ENCODE measurements at places on chromosomes 12 and 14. TPM values are rescaled to one million over a fixed set of nuclear protein-coding genes. Genes with fewer than 3 reads are reported as not detected.

DNA sequence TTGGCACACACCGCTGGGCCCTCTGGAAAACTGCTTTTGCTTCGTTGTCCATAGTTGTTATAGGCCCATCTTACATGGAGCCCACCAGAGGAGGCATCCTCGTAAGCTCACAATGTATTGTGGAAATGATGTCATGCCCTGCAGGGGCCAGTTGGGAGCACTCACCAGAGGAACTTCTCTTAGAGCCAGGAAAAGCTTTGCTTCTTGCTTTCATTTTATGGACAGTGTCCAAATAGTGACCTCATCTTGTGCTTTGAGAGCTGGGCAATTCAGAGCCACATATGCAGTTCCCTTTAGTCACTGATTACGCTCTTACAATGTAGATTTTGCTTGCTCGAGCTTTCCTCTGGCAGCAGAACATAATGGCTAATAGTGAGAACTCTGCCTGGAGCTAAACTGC, 275.6 kb downstream of the AACS start:
- no peak for DNase-seq

GRCh38 chr12:59398164-59398563, 197.7 kb upstream of the SLC16A7 start:
- DNase-seq, result no peak

DNA sequence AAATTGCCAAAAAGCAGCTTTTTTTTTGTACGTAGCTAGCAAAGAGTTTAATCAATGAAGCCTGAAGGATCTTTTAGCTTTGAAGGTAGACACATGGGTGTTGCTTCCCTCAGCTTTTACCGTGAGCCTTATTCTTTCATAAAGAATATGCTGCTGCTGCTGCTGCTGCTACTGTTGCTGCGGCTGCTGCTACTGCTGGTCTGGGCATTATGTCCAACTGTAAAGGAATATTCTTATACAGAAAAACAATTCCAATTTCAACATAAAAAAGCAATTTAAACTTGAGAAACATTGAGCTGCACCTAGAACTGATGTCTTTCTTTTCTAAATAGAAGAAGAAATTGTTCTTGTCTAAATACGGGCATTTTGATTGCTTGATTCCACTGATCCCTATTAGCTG, 38.9 kb upstream of the PPP1R12A start:
- no peak for DNase-seq

DNA sequence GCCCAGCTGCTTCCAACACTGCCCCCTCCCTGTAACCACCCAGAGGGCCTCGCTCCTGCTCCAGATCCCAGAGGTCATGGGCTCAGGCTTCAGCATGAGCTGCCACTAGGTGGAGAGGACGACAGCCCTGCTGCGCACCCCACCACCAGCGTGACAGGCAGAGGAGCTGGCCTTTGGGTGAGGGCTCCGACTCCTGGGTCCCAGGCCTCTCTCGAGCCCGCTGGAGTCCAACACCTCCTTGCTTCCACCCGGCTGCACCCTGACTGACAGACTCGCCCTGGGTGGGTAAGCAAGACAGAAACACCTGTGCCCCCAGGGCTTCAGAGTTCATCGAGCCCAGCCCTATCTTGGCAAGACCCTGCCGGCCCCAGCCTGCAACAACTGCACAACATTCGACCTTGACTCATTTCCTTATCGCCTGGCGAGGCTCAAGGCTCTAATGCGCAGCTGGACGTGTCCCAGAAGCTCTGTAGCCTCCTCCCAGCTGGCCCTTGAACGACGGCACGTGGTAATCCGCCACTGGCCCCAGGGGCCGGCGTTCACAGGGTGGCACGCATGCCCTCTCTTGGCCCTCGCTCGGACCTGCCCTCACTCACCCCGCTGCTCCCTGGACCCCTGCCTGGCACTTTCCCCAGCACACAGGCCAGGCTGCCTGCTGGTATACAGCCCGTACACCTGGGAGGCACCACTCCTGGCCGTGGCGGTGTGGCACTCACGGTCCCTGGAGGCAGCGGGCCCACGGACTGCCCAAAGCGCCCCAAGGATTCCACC, 28.0 kb downstream of the VPS37B start:
- no peak for DNase-seq

DNA sequence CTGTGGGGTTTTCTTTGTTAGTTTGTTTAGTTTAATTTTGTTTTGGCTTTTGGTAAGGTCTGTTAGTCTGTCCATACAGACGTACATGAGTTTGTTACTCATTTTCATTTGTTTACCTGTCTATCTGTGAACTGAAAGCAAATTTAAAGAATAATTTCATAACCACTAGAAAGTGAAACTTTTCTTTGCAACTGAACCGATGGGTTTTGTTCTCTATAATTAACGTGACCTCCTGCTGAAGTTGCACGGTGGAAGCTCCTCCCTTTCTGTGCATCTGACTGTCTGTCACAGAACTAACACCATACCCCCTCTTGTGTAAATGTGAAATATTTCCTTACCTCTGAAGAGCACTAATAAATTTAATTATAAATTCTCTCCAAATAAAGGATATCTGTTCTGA, 595.5 kb downstream of the GALC start:
- no peak for DNase-seq

DNA sequence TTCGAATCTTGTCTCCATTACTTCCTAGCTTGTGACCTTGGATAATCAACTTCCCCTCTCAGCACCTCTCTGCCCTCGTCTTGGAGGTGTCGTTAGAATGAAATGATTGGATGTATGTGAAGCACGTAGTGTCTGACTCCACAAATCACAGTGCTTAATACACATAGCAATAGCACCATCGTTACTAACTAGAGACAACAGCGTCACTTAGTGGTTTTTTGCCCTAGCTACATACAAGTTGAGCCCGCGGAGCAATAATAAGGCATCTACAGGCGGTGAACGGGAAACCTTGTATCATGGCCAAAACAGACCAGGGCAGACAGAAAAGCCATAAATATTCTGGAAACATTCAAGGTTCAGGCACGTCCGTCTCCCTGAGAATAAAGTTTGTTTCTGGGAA, 154.9 kb downstream of the ASCL4 start:
- no peak for DNase-seq

GRCh38 chr12:49962861-49963765, 1.4 kb downstream of the AQP5 start:
- no peak for DNase-seq

DNA sequence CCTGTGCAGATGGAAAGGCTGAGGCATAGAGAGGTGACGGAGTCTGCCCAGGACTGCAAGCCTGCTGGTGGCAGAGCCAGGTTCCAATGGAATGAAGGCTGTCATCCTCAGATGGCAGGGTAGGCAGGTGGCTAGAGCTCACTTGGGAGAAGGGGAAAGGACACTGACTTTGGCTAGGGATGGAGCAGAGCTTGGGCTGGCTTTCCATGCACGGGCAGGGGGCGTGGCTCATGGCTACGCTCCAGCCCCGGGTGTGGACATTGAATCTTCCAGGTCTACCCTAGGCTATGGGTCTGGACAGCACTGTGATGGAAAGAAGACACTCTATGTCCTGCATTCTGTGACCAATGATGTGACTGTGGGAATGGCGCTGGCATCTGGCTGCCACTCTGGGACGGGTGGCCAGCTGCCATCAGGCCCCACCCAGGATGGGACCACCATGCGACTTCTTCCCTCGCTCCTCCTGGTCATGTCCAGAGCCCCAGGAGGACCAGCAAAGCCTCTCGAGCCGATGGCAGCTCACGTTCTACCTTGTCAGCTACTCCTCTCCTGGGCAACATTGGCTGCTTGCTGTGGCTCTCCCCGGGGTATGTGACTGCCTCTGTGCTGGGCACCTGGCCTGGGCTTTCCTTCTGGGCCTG, 398.7 kb downstream of the TMEM121 start:
- no peak for DNase-seq

- DNase-seq, result no peak
Observed at GRCh38 chr12:79067977-79068376, 203.4 kb downstream of the SYT1 start.

GRCh38 chr12:11412731-11413130, 17.4 kb upstream of the PRB2 start:
- no peak for DNase-seq

- no peak for DNase-seq
Observed at GRCh38 chr12:40946612-40947194, 241.4 kb upstream of the PDZRN4 start.

DNA sequence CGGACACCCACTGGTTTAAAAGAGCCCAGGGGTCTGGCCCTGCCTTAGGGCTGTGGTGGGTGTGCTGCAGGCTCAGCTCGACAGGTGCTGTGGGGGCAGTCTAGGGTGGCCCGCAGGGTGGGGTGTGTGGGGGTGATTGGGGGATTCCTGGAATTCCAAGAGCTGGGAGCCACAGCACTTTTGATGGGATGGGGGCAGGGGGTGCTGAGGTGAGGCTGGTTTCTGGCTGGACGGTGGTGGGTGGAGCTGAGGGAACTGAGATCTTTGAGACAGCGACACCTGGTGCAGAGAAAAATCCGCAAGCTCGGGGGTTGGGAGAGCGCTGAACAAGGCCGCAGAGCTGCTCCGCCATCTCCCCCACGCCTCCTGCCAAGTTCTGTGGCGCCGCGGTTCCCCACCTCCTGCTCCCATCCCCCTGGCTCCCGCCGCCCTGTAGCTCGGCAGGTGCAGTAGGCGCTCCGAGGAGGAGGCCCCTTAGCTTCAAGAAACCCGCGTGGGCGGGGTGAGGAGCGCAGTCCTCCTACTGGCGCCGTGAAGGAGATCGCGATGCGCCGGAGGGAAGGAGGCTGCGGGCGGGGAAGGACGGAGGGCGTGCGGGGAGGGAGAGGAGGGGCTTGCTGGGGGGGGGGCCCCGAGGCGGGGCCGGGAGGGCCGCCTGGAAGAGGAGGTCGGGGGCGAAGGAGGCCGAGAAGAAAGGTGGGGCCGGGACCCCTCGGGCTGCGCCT, 1.3 kb upstream of the TEDC1 start:
- DNase-seq, result peak; percentile 67

DNA sequence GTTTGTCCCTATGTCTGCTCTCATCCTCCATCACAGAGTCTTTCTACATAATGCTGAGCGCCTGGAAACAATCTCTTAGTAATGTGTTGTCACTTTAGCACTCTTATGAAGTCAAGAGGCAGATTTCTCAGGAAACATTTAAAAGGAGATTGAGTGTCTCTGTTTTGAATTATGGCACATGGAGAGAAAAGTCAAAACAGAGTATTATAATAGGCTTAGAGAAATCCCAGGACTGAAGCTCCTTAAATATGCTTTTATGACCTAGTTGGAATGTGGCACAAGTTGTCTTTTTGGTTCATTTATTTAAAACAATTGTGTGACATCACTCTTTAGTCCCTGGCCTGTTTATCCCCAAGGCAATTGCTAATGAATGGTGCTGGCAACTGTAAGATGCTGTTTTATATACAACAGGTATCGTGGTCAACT, 117.8 kb upstream of the HIF1A start:
- no peak for DNase-seq

GRCh38 chr14:24310646-24311604, at the start of gene LTB4R:
Gene LTB4R, plus strand, starts transcription at chr14:24311502. Its CDS starts 4,150 bp downstream, at chr14:24315652.
- DNase-seq, result no peak

DNA sequence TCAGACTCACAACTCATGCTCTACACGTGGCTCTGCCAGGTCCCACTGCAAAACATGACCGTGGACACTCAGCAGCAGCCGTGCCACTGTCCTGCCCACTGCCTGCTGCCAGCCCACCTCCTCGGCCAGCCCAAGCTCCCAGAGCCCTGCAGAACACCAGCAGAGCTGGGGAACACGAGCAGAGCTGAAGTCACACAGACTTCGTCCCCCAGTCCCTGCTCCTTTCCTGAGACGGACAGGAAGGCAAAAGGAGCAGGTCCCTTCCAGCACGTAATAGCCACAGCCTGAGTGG, 152.1 kb downstream of the DPF3 start:
- no peak for DNase-seq

DNA sequence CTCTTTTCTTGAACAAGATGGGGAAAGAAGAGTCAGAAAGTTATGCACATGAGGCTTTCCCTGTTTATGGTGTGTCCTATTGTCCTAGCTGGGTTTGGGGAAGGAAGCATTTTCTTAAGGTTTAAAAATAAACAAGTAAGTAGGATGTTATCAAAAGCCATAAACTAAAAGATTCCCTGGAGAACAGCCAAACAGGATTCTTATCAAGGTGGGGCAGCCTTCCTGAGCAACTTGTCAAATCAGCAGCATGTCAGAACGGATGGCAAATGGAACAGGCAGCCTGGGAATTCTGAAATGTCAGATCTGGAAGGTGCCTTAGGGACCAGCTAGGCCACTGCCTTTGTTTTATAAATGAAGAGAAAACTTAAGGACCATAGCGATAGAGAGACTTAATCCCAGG, 152.2 kb upstream of the RGS6 start:
- DNase-seq, result no peak

GRCh38 chr14:54105406-54105805, 148.8 kb upstream of the BMP4 start:
- DNase-seq, result no peak

- no peak for DNase-seq
Observed at GRCh38 chr14:52692248-52692962, 3.0 kb downstream of the ERO1A start.

DNA sequence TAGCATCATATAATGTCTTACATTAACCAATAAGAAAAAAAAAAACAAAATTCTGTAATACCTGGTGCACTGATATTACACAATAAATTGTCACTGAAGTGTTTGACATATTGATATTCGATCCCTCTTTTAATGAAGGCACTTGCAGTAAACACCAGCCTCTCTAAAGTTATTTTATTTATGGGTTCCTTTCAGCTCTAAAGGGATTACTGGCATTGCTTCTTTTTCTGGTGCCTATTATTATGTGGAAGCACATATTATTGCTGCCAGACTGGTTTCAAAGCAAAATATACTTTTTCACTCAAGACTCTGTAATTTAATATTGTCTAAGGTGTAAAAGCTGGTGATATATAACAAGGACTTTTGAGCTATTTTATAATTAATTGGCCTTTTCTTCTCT, 1090.5 kb downstream of the TRHDE start:
- no peak for DNase-seq

DNA sequence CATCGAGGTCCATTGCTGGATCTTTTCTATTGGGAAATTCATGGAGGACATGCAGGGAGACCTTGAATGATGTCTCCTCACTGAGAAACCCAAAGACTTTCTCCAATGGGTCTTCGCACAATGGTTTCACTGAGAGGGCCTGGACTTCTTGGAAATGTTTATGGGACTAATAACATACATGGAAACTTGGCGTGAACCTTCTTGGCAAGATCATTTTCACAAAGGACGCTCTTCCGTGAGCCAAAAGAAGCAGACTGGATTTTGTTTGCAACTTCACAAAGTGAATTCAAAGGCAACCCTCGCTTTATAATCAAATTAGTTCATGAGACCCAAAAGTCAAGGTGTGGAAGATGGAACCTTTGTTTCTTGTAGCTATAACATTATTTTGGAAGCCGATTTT, 154.4 kb downstream of the TMEM132C start:
- DNase-seq, result no peak

Gene DDHD1
- total RNA-seq, result 13.7 TPM

Gene CCNB1IP1
- 39.3 TPM for total RNA-seq

Gene GLS2
- 1.7 TPM for total RNA-seq

Gene DNAAF2
- total RNA-seq, result 7.2 TPM

Gene RTN1
- total RNA-seq, result 28.6 TPM

Gene SLCO1B1
- not detected for total RNA-seq

Gene SERPINA12
- total RNA-seq, result not detected

Gene TPH2
- not detected for total RNA-seq

Gene RPL10L
- total RNA-seq, result not detected

Gene C3AR1
- 15.6 TPM for total RNA-seq

Gene TAS2R14
- total RNA-seq, result 8.7 TPM

Gene TAS2R42
- total RNA-seq, result not detected

Gene CAPS2
- 7.3 TPM for total RNA-seq

Gene UNC119B
- 23.1 TPM for total RNA-seq

Gene SLC38A4
- total RNA-seq, result 0.31 TPM

Gene ADAM21
- total RNA-seq, result not detected

Gene OR6C6
- total RNA-seq, result not detected

Gene LGR5
- total RNA-seq, result not detected

Gene SLC10A1
- not detected for total RNA-seq

Gene RNASE3
- total RNA-seq, result not detected

Gene REM2
- 0.24 TPM for total RNA-seq

Gene MGAT2
- total RNA-seq, result 38.5 TPM

Gene MYF6
- total RNA-seq, result 0.44 TPM
